ENCODE measurements at places on chromosomes 3 and 15.

- no peak for DNase-seq
Observed at GRCh38 chr3:78003090-78003489, 963.2 kb downstream of the ROBO2 start.

DNA sequence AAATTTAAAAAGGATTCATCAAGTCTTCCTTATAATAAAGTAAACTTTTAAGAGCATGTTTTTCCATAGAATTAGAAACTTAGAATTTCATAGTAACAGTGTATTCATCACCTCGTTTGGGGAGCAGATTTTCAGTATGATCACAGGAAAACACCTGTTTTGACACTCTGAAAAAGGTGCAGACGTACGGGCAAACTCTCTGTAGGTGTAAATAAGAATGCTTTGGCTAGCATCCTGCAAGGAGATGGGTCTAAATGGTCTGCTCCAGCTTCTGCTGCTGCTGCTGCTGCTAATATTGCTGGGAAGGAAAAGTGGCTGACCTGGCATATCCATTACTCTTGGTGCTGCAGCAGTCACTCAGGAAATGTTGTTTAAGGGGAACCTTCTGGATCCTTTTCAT lies 66.0 kb downstream of the MBNL1 start:
- no peak for DNase-seq

DNA sequence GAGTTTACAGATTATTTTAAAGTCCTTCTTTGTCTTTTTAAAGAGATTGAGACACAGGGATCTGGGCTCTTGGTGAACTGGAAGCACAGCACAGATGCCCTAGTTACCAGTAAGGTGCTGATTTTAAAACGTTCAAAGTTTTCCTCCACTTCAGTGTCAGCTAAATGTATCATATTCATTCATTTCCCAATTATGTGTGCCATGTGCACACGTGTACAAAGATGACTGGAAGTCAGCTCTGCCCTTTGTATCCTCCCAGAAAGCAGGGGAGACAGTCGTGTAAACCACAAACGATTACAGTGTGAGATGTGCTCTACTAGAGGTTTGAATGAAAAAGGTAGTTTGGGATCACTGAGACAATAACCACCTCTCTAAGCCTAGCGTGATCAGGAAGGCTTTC lies 730 bp downstream of the ZKSCAN7 start:
- peak; percentile 21 for DNase-seq

GRCh38 chr15:90851940-90852339 lies 16.4 kb upstream of the FURIN start:
- DNase-seq = no peak

DNA sequence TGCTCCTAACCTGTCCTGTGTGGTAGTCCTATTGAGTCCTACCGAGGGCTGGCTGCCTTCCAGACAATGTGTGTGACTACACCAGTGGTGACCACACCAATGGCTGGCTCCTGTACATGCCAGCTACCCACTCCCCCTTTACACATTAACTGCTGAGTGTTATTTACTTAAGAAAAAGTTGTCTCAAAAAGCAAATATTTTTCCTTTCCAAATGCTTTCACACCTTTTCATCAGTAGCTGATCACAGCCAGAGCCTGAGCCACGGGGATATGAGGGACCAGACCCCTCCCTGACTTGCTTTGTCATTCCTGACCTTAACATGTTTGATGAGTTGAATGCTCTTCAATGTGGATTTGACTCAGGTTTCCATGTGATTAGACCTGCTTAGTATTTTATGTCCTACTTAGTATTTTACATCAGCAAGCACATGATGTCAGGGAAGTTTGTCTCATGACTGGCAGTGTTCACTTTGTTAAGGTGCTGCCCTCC lies 29.6 kb upstream of the GREM1 start:
- DNase-seq = no peak

DNA sequence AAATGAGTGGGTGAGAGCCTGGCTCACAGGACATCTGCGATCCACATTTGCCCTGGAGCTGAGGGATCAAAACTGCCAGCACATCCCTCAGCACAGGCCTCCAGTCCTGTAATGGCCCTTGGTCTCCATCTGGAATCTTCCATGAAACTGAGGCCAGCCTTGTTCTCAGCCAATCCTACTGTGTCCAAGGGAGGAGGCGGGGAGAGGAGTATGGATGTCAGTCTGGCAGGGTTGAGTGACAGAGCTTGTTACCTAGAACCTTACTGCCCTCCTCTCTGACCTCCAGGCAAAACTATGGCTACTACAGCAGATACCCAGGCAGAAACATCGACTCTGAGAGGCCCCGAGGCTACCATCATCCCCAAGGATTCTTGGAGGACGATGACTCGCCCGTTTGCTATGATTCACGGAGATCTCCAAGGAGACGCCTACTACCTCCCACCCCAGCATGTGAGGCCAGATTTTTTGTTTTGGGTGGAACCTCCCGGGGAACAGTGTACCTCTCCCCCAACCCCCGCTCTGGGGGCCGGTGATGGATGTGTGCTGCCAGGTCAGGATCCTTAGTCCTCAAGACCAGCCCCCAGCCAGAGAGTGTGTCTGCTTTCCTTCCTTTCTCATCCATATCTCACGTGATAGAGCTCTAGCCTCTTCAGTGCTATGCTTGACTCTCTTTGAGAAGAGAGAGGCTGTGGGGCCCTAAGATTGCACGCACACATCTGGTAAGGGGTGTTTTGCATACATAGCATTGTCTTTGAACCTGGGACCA lies 41.3 kb downstream of the CHDH start:
- no peak for DNase-seq

- no peak for DNase-seq
Observed at GRCh38 chr15:89098281-89098680, 10.0 kb downstream of the ABHD2 start.

- no peak for DNase-seq
Observed at GRCh38 chr3:16841041-16841753, 43.6 kb upstream of the PLCL2 start.

GRCh38 chr3:119636249-119636648 lies 24.1 kb downstream of the POPDC2 start:
- DNase-seq = no peak

- no peak for DNase-seq
Observed at GRCh38 chr3:136621628-136622027, 130.6 kb downstream of the STAG1 start.

DNA sequence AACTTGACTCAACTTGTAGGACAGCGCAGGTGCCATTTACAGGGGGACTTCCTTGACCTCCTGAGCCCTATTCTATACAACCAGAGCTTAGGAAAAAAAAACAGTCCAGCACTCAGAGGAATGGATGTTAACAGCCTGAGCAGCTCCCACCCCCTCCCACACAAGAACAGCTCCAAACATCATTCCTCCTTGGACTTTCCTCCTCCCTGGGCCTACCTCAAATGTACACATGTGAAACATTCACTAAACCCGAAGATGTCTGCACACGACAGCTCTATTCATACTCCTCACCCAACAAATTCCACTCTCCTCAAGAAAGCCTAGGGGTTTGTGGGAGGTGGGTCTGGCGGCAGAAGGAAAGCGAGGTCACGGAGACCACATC lies 503 bp upstream of the ATRIP start:
- DNase-seq = peak; percentile 11

DNA sequence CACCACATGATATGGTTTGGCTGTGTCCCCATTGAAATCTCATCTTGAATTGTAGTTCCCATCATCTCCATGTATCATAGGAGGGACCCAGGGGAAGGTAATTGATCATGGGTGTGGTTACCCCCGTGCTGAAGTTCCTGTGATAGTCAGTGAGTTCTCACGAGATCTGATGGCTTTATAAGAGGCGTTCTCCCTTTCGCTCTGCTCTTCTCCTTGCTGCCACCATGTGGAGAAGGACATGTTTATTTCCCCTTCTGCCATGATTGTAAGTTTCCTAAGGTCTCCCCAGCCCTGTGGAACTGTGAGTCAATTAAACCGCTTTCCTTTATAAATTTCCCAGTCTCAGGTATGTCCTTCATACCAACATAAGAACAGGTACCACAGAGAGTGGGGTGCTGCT lies 21.9 kb downstream of the OSTN start:
- DNase-seq = no peak
